ENCODE measurements at places on chromosomes 3 and 15.

DNA sequence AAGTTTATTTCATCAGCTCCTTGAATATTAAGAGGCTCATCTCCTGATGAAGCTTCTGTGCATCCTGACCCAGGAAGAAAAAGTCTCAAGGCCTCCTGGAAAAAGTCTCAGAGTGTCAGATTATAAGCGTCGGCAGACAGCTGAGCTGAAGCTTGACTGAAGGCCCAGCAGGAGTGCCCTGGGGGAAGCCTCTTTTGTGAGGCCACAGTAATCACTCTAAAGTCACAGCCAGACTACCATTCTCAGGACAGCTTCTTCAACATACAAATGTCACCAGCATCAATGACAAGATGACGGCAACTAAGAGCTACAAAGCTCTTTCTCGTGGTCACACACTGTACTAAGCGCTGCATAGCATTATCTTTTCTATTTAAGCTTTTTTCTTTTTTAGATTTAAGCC is 72.7 kb upstream of the LRRN1 start:
- H3K4me1 ChIP-seq = no peaks in the 10 kb centered on the region
- H3K4me3 ChIP-seq = no peak overlapping the region
- DNase-seq = no peak
- H3K27me3 ChIP-seq = no peaks in the 10 kb centered on the region
- H3K36me3 ChIP-seq = no peaks in the 10 kb centered on the region
- no peak overlapping the region for H3K27ac ChIP-seq

DNA sequence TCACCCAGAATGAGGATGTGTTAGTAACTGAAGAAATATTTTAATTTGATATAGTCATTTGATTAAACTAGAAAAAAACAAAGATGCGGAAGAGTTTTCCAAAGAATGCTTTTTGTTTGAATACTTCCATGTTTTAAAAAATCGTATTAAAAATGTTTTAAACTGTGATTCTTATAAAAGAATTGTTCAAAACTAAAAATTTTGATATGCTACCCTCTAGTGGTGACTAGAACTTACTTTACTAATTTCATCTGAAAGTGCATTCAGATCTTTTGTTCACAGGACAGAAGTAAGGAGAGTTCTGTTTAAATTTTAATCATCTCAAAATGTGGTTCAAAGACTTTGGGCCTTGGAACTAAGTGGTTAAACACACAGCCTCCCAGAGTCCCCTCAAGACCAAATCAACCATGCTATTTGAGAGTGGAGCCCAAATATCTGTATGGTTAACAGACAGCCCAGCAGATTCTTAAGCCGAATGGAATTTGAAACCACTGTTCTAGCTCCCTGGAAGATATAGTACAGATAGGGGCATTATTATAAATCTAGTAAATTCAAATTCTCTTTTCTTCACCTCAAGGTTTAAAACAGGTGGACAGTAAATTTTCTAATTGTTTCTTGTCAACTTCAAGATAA is 45.2 kb upstream of the SYNPR start:
- no peaks in the 10 kb centered on the region for H3K36me3 ChIP-seq
- no peak overlapping the region for H3K27ac ChIP-seq
- H3K4me3 ChIP-seq = no peak overlapping the region

DNA sequence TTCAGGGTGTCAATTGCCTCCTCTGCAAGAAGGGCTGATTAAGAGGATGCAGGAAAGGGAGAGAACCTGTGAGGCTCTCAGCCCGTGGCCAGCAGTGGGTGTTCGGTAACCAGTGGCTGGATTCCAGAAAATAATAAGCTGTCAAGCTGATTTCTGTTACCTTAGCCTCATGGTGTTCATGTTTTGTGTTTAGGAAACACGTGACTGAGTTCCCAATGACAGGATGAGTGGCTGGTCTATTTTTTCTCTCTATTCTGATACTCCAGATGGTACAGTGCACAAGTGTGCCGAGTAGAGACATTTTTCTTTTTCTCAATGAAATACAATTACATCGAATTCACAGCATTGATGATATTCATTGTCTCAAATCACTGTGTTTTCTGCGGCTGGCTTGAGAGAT is 43.6 kb downstream of the EDEM1 start:
- H3K4me3 ChIP-seq = no peak overlapping the region
- H3K4me1 ChIP-seq = no peaks in the 10 kb centered on the region
- H3K27ac ChIP-seq = no peak overlapping the region
- H3K27me3 ChIP-seq = no peaks in the 10 kb centered on the region

DNA sequence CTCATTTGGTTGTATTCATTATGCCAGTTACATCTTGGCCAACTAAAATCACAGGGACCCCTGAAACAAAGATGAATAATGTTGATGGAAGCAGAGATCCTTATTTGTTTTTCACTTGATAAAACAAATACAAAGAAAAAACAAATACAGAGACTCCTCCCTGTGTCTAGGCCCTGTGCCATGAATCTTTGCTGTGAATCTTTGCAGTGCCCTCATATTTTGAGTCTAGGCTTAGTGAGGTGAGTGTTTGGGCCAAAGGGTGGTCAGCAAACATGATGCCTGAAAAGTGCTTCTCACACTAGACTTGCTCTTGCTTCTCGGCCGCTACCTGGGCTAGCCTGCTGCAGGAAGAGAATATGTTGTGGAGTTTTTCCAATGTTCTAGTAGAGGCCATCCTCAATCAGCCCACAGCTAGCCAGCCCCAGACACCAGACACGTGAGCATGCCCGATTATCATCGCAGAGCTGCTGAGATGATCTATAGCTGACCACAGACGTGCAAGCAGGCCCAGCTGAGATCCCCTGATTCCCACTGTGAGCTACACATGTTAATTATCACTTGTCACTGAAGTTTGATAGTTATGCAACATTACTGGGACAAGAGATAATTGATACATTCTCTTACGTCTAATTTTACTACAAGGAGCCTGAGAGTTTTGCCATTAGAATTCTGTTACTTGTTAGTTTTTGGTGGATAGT is 191.4 kb downstream of the THRB start:
- DNase-seq = no peak
- no peaks in the 10 kb centered on the region for H3K36me3 ChIP-seq
- H3K27me3 ChIP-seq = no peaks in the 10 kb centered on the region
- H3K4me3 ChIP-seq = no peak overlapping the region
- H3K27ac ChIP-seq = no peak overlapping the region
- H3K4me1 ChIP-seq = no peaks in the 10 kb centered on the region

DNA sequence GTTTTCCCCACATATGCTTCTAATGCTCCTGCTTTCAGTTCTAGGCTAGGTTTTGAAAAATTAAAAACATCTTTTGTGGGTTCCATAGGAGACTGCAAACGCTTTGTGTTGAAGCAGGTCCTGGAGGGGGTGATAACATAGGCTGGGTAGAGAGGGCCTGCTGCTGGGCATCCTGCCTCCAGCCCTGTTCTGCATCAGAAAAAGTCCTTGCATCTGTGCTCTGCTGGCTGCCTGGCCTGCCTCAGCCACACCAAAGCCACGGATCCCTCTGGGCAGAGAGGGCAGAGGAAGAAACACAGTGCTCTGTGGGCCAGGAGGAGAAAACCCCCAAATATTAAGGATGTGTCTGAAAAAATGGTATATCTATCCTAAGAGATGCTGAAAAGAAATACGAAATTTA is 3.9 kb upstream of the ARPP21 start:
- no peaks in the 10 kb centered on the region for H3K4me1 ChIP-seq
- H3K27me3 ChIP-seq = no peaks in the 10 kb centered on the region
- H3K27ac ChIP-seq = no peak overlapping the region
- no peaks in the 10 kb centered on the region for H3K36me3 ChIP-seq

- no peak overlapping the region for H3K27ac ChIP-seq
- no peaks in the 10 kb centered on the region for H3K36me3 ChIP-seq
- H3K4me1 ChIP-seq = no peaks in the 10 kb centered on the region
Measured at GRCh38 chr3:49434731-49435130, 5.6 kb upstream of the NICN1 start.

- no peak overlapping the region for H3K27ac ChIP-seq
- no peaks in the 10 kb centered on the region for H3K36me3 ChIP-seq
- no peaks in the 10 kb centered on the region for H3K27me3 ChIP-seq
- no peak overlapping the region for H3K4me3 ChIP-seq
Measured at GRCh38 chr15:61299075-61299763, 70.1 kb upstream of the RORA start.

- no peak for DNase-seq
- no peaks in the 10 kb centered on the region for H3K4me1 ChIP-seq
- no peaks in the 10 kb centered on the region for H3K36me3 ChIP-seq
- no peaks in the 10 kb centered on the region for H3K27me3 ChIP-seq
- H3K4me3 ChIP-seq = no peak overlapping the region
Measured at GRCh38 chr15:100484443-100484842, 44.3 kb downstream of the CERS3 start.

DNA sequence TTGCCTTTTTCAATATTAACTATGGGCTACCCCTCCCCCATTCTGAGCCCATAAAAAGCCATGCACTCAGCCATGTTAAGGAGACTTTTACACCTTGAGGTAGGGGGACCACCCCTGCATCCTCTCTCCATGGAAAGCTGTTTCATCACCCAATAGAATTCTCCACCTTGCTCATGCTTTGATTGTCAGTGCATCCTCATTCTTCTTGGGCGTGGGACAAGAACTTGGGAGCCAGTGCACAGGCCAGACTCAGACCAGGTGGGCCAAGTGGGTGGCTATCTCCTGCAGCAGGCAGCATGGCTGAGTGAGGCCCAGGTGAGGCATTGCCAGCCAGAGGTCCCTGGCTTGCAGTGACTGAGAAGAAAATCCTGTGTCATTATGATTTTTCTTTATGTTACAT is 357.4 kb upstream of the CDIN1 start:
- no peak overlapping the region for H3K4me3 ChIP-seq
- H3K27ac ChIP-seq = no peak overlapping the region
- H3K27me3 ChIP-seq = no peaks in the 10 kb centered on the region
- no peaks in the 10 kb centered on the region for H3K36me3 ChIP-seq
- DNase-seq = no peak
- no peaks in the 10 kb centered on the region for H3K4me1 ChIP-seq

DNA sequence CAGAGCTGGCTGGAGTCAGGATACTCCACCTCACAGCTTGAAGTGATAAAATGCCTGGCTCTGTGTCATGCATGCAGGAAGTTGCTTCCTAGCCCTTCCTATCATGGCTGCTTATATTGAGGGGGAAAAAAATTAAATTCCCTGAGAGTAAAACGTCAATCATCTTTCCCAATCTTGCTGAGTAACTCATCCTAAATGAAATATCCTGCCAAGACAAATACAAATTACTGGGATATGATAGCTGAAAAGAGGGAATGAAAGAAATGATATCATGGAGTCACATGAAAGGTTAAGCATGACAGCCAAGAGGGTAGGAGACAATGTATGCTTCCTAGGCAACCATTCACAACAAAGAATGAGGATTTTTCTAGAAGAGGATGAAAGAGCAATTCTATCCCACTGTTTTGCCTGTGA is 110.6 kb downstream of the ABI3BP start:
- H3K27me3 ChIP-seq = no peaks in the 10 kb centered on the region
- no peaks in the 10 kb centered on the region for H3K4me1 ChIP-seq
- H3K4me3 ChIP-seq = no peak overlapping the region

- H3K27ac ChIP-seq = no peak overlapping the region
- H3K4me1 ChIP-seq = no peaks in the 10 kb centered on the region
- H3K4me3 ChIP-seq = no peak overlapping the region
- H3K36me3 ChIP-seq = no peaks in the 10 kb centered on the region
- no peak for DNase-seq
Measured at GRCh38 chr3:174931473-174932353, 72.6 kb downstream of the NAALADL2 start.

DNA sequence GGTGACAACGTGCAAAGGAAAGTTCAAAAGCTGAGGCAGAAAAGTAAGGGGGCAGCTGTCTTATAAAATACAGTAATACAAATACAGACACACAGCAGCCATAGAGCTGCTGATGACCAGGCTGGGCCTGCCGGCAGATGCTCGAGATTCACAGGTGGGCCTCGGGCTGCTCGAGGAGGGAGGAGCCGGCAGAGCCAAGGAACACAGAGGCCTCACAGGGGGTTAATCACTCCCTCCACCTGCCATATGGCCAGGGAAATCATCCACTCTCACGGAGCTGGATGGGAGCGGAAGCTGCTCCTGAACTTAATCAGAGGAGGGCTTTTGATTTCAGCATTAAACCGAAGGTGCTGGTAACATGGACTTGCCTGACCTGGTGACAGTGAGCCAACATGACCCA is 29.6 kb upstream of the MGLL start:
- no peaks in the 10 kb centered on the region for H3K36me3 ChIP-seq
- DNase-seq = no peak
- H3K27ac ChIP-seq = no peak overlapping the region
- H3K4me1 ChIP-seq = peaks cover 7% of the 10 kb centered on the region

GRCh38 chr15:85780225-85780985 is 14.3 kb downstream of the KLHL25 start:
- no peaks in the 10 kb centered on the region for H3K36me3 ChIP-seq
- no peak for DNase-seq
- H3K27ac ChIP-seq = no peak overlapping the region
- H3K27me3 ChIP-seq = no peaks in the 10 kb centered on the region
- no peak overlapping the region for H3K4me3 ChIP-seq

- no peak for DNase-seq
- peak overlapping the region; percentile 64 for H3K27ac ChIP-seq
- H3K36me3 ChIP-seq = no peaks in the 10 kb centered on the region
- peaks cover 7% of the 10 kb centered on the region for H3K4me1 ChIP-seq
- peak overlapping the region; percentile 51 for H3K4me3 ChIP-seq
- H3K27me3 ChIP-seq = no peaks in the 10 kb centered on the region
Measured at GRCh38 chr3:198079771-198080520, 119.9 kb downstream of the LMLN start.

GRCh38 chr3:69540706-69541581 is 155.1 kb upstream of the FRMD4B start:
- no peak overlapping the region for H3K27ac ChIP-seq
- no peaks in the 10 kb centered on the region for H3K36me3 ChIP-seq
- H3K27me3 ChIP-seq = no peaks in the 10 kb centered on the region
- H3K4me3 ChIP-seq = peak overlapping the region; percentile 57
- peaks cover 5% of the 10 kb centered on the region for H3K4me1 ChIP-seq

- H3K4me3 ChIP-seq = no peak overlapping the region
- H3K27ac ChIP-seq = no peak overlapping the region
- H3K27me3 ChIP-seq = no peaks in the 10 kb centered on the region
- H3K36me3 ChIP-seq = no peaks in the 10 kb centered on the region
- no peaks in the 10 kb centered on the region for H3K4me1 ChIP-seq
- no peak for DNase-seq
Measured at GRCh38 chr3:13385373-13385965, 34.7 kb downstream of the NUP210 start.

DNA sequence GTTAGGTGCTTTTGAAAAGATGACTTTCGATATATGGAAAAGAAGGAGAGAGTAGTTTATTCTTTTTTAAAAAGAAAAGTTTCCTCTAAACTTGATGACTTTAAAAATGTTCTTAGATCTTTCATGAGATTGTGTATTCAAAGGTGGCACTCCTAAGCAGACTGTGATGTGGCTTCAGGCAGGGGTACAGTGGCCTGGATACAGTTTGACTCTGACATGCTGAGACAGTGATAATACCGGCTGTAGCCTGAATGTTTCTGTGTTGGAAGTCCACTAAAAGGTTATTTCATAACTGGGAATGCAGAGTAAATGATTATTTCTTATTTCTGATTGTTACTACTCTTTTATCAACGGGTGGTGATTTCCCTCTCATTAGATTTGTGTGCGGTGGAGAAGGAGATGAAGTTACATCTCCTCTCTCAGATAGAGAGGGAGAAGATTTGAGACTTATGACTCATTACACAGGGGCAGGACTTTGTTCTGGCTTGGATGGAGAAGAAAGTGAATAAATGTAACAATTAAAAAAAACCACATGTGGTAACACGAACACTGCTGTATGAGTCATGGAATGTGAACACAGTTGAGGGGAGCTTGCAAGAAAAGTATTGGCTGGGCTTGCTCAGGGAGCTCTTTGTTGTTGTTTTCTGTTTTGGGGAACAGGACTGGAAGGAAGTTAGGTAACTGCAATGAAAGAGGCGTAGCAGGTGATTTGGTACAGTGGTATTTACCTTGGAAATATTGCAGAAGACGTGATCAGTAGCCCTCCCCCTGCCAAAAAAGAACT is 21.6 kb downstream of the SPTSSB start:
- no peaks in the 10 kb centered on the region for H3K36me3 ChIP-seq
- H3K27me3 ChIP-seq = no peaks in the 10 kb centered on the region
- no peak overlapping the region for H3K4me3 ChIP-seq
- DNase-seq = no peak
- no peak overlapping the region for H3K27ac ChIP-seq
